ENCODE measurements at places on chromosomes 16 and 17. TPM values are rescaled to one million over a fixed set of nuclear protein-coding genes. Genes with fewer than 3 reads are reported as not detected.
A peak's percentile ranks its signal among the peaks of the same experiment; 100 is the strongest.

KCNJ16 gene
- 1.3 TPM for polyA plus RNA-seq

CHST4 gene
- 0.07 TPM for polyA plus RNA-seq

NACA2 gene
- 1.5 TPM for polyA plus RNA-seq

ITGA3 gene
- polyA plus RNA-seq: 44.2 TPM

CPHXL2 gene
- not detected for polyA plus RNA-seq

SLFN12 gene
- 29.3 TPM for polyA plus RNA-seq

METRN gene
- 9.3 TPM for polyA plus RNA-seq

BICDL2 gene
- 3.0 TPM for polyA plus RNA-seq

ZNF287 gene
- polyA plus RNA-seq: 9.9 TPM

GRCh38 chr16:50942143-50942542 lies 200.3 kb downstream of the CYLD start:
- no peak for DNase-seq

GRCh38 chr16:28891964-28892890 lies 13.9 kb downstream of the ATP2A1 start:
- DNase-seq: no peak

DNA sequence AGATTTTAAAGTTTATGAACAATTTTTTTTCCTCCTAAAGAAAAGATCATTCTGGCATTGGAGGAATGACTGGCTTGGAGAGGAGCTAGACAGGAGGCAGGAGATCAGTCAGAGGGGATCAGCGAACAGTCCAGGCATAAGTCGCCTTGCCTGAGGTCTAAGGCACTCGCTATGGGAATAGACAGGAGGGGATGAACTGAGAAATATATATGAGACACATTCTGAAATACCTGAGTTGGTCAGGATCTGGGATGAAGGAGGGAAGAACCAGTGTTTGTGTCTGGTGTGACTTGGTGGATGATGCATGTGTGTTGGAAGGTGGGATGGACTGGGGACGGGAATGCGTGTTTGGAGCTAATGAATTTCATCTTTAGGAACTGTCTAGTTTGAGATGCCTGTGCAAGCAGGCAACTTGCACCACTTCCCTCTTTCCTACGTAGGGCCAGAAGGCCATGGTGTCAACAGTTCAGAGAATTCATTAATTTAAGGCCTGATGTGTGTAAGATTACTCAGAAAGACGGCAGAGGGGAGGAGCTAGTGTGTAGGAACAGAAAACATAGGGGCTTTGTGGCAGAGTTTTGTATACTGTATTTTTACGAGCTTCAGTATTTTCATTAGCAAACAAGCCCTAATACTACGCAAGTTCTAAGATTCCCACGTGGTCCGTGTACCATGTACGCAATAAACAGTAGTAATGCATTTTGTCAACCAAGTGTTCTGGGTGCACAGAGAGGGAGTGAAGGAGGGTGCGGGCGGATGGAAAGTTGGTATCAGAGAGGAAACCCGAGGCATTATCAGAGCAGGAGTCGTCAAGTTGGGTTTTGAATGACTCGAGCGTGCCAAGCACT lies 825 bp downstream of the HEATR6 start:
- DNase-seq: no peak

DNA sequence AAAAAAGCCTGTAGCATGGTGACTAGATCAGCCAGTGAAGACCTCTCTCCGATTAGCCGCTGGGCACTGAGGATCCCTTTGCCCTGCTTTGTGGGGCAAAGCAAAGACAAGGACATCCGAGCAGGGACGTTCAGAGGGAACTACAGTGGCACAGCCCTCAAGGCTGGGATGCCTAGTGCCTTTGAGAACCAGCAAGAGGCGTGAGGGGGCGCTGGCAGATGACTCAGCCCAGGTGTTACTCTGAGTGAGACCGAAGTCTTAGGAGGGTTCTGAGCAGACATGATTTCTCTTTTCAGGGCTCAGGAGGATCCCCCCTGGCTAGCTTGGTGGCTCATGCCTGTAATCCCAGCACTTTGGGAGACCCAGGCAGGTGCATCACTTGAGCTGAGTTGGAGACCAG lies 178.6 kb downstream of the CPPED1 start:
- no peak for DNase-seq

DNA sequence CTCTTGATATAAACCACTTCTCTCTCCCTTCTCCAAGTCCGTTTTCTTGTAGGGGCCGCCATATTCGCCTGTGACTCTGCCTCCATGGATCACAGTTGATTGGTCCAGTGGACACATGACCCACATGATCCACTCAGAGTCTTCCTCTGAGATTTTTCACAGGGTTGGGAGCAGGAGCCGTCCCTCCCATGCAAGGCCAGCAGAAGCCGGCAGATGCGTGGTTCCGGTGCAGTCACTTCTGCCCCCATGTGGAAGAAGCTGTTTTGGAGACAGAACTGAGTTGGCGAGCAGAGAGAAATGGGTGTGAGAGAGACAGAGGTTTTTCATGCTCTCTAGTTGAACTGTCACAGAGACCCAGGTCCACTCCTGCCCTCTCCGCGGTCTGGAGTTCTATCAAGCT lies 83.3 kb downstream of the C16orf95 start:
- no peak for DNase-seq

- no peak for DNase-seq
Observed at GRCh38 chr16:59192551-59193199, 458.6 kb upstream of the GOT2 start.

DNA sequence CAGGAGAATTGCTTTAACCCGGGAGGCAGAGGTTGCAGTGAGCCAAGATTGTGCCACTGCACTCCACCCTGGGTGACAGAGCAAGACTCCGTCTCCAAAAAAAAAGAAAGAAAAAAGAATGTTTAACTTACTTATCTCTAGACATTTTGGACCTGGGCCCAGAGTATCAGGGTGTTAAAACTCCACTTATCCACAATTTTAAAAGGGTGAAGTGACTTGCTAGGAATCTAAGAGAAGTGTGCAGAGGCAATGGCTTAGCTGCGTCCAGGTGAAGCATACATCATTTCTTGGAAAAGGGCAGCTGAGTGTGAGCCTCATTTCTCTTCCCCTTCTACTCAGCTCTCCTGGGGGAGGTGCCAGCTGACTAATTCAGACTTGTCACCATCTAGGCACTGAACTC lies 25.1 kb downstream of the ALDH3A2 start:
- DNase-seq: peak; percentile 64

DNA sequence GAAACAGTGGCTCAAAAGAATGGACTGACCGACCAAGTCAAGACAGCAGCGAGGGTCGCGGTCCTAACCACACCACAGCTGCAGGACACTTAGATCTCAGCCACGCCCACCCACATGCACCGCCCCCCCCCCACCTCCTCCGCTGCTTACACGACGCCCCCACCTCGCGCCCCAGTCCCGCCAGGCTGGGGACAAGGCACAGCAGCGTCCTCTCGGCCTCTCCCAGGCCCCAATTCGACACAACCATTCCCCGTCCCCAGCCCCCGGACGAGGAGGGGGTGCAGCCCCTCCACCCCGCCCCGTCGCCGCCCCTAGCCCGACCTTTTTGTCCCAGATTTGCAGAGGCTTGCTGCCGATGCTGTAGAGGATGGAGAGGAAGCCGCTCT lies 477 bp downstream of the CFAP20 start:
- no peak for DNase-seq

- DNase-seq: no peak
Observed at GRCh38 chr16:88731699-88732098, 25.4 kb downstream of the CTU2 start.

GRCh38 chr16:25143928-25144327 lies 32.4 kb downstream of the LCMT1 start:
- DNase-seq: no peak

GRCh38 chr16:3646348-3646920 lies 8.1 kb upstream of the DNASE1 start:
- no peak for DNase-seq

DNA sequence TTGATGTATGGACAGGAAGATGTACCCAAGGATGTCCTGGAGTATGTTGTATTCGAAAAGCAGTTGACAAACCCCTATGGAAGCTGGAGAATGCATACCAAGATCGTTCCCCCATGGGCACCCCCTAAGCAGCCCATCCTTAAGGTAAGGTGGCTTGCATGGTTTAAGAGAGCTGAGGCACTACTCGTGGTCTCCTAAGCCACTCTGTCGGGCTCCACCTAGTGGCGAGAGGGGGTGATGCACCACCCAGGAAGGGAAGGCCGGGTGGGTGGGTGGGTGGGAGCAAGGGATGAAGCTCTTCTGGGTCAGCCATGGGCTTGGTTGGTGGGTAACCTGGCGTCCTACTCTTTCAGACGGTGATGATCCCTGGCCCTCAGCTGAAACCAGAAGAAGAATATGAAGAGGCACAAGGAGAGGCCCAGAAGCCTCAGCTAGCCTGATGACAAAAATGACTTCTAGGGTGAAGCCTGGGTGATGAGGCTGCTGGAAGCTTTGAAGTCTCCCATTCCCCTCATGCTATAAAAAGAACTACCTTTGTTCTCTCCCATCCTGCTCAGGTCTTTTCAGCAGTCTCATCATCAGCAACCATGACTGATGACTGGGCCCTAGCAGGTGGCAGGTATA lies 21.5 kb downstream of the GPR179 start:
- peak; percentile 88 for DNase-seq

GRCh38 chr16:65634291-65634690 lies 512.4 kb upstream of the CDH11 start:
- no peak for DNase-seq

DNA sequence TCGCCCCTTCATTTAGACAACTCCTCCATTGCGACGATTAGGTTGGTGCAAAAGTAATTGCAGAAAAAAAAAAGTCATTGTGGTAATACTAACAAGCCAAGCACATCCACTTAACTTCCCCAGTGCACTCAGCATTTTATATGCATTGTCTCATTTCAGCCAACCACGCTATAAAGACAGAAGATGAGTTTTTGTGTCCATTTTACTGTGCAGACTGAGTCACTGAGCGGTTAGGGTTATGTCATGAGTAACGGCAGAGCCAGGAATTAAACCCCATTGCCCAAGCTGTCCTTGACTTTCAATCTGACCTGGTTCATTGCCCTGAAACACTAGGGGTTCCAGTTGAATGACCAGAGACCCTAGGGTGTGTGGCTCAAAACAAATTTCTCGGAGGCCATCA lies 218.7 kb downstream of the XYLT1 start:
- no peak for DNase-seq

DNA sequence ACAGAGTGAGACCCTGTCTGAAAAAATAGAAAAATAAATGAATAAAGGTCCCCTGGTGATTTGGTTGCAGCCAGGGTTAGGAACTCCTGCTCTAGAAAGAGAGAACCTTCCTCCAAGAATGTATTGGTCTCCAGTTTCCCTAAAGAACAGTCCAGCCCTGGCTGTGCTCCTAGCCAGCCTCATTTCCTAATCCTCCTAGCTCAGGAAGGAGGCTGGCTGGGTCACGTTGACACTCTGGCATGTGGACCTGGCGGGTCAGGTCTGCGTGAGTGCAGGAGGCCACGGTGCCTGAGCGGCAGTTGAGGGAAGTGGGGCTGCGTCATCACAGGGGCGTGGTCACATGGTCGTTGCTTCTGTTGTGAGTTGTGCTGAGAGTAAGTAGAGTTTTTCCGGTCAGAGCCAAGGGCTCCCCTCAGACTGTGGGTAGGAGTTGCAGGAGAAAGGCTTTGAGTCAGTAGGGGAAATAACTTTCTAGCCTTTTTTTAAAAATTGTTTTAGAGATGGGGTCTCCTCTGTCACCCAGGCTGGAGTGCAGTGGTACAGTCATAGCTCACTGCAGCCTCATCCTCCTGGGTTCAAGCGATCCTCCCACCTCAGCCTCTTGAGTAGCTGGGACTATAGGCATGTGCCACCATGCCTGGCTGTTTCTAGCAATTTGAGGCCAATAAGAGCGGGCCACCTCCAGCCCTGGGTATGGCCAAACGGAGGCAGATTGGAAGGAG lies 194.0 kb upstream of the CIBAR2 start:
- DNase-seq: peak; percentile 94

DNA sequence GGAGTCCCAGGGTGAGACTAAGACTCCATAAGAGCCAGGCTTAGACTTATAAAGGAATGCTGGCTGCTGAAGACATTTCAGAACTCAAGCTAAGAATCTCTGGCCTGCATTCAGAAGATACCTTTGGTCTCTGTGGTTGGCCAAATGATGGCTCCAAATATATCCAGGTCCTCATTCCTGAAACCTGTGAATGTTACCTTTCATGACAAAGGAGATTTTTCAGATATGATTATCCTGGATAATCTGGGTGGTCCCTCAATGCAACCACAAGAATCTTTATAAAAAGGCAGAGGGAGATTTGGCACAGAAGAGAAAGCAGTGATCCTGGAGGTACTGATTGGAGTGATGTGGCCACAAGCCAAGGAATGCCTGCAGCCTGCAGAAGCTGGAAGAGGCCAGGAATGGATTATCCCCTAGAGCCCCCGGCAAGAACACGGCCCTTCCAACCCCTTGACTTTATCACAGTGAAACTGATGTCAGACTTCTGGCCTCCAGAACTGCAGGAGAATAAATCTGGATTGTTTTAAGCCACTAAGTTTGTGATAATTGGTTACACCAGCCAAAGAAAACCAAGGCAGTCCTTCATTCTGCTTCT lies 253.3 kb downstream of the SLC39A11 start:
- DNase-seq: no peak

Data from left lung (tissue), 14 donors.